Brain microvascular endothelial cell (primary cell): ENCODE measurements at places on chromosomes 16 and 17.

GRCh38 chr17:44522883-44523671, 19.9 kb upstream of the GPATCH8 start:
- peak; percentile 58 for DNase-seq

DNA sequence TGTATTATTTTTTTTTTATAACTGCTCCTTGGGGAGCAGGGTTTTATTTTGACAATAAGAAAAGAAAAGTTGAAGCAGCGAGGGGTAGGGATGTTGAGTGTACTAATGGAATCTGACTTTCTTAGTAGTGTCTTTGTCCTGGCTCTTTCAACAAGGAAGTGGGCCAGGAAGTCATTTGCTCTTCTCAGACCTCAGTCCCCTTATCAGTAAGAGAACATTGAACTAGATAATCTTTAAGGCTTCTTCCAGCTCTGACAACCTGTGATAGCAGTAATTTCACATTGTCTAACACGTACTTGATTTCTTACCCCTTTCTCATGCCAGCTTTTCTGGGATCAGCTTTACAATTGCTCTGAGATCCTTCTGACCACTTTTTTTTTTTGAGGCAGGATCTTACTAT, 8.3 kb downstream of the LIG3 start:
- DNase-seq, result no peak

DNA sequence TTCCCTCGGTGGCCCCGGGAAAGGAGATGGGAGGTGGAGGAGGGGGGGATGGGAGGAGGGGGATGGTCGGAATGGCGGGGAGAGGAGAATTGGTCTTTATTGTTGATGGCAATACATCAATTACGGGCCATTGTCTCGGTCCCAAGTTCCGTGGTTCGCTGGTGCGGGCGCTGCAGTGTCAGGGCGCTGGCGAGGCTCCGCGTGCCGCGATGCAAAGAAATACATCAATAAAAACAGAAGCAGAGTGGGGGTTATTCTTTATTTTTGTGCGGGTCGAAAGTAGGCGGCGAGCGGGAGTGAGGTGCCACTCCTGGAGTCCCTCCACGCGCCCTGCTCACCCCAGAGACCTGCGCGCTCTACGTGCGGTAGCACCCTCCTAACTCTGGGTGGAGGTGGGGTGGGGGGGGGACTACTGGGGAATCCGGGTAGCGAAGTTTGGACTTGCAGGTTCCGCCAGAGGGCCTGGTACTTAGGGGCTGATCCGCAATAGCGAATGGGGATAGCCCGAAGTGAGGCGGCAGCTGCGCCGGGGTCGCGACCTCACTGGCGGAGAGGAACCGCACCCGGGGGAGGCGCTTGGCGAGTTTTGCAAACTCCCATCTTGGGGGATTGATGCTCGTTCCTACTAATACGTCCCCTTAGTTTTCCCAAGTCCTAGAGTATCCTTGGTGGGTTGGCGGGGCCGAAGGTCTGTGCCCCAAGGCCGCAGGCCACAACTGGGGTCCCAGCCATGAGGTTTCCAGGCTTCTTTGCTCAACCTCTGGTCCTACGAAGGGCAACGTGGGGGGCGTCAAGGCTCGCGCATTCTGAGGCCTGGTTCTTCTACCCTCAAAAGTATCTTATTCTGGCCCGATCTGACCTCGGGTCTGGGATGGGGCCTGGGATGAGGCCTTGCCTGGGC, 3.5 kb upstream of the SALL1 start:
- DNase-seq, result no peak

DNA sequence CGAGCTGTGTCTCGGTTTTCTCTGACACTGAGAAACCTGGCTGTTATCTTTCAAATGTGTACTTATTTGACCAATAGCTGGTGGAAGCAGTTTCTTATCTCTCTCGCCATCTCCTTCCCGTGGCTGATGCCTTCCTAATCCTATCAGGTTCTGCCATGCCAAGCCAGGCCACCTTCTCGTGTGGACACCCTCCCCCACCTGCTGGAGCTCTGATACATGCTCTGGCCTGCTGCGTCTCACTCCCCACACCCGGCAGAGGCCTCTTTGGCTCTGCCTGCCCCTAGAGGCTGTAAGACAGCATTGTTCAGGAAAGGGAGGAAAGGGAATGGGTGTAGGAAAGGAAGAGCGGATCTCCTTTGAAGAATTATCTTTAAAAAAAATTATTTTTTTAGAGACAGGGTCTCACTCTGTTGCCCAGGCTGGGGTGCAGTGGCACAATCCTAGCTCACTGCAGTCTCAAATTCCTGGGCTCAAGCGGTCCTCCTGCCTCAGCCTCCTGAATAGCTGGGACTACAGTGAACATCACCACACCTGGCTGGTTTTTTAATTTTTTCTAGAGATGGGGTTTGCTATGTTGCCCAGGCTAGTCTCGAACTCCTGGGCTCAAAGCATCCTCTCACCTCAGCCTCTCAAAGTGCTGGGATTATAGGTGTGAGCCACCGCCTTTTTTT, 7.5 kb upstream of the ARMC5 start:
- DNase-seq, result peak; percentile 64

DNA sequence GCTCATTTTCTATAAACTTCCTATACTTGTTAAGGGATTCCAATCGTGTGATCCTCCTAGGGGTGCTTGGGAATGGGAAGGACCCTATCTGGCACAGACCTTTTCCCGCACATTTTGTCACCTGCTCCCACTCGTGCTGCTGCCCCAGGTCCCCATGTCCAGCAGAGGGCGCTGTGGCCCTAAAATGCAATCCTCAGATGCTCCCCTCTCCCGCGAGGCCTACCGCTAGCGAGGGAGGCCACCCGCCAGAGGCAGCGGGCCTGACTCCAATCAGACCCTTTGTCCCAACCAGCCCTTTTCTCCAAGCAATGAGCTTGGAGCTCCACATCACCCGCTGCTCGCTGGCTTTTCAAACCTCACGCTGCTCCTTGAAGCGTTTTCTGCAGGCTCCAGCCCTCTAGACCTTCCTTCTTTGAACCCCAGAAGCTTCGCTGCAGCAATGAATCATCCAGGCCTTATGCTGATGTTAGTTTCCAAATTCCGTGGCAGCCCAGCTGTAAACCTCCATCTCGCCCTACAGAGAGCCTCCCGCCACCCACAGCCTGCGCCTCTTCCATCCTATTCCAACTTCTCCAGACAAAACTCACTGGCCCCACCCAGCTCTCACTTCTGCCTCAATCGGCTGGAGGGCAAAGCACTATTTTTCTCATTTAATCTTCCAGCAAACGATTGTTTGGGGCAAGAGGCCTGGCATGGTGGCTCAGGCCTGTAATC, 23.6 kb upstream of the FZD2 start:
- peak; percentile 80 for DNase-seq

DNA sequence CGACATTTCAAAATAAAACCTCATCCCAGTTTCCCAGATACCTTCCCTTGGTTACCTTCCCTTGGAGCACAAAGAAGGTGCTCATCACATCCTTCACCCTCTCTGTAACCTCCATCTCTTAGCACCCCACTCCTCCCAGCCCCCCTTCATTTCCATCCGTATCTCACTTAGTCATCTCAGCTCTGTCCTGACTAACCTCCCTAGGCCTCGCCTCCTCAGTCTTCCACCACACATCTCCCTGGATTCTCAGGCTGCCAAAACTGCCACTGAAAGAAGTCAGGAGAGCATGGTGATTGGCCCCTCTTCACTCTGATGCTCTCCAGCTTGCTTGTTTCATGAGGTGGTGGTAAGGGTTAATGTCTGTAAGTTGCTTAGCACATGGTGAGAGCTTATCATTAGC, 2.3 kb downstream of the ZFP3 start:
- DNase-seq, result no peak

DNA sequence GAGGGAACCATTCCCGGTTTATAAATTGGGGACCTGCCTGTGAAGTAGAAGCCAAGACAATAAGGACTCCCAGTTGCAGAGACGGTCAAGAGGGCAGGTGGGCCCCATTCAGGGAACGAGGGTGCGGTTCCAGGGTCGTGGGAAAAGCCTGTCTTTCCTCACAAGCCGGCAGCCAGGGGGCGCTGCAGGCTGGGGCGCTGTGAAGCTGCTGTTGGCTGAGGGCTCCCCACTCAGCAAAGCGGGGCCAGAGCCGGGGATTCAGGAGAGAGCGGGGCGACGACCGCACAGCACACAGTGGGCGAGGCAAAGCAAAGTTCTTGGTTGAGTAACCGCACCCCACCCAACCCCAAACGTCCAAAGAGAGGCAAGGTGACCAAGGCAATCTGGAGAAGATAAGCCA, 24.9 kb downstream of the CDRT15 start:
- no peak for DNase-seq

GRCh38 chr17:6509031-6509771, 47.2 kb downstream of the PITPNM3 start:
- no peak for DNase-seq

- peak; percentile 79 for DNase-seq
Measured at GRCh38 chr17:3888343-3889171, 4.3 kb downstream of the CAMKK1 start.

DNA sequence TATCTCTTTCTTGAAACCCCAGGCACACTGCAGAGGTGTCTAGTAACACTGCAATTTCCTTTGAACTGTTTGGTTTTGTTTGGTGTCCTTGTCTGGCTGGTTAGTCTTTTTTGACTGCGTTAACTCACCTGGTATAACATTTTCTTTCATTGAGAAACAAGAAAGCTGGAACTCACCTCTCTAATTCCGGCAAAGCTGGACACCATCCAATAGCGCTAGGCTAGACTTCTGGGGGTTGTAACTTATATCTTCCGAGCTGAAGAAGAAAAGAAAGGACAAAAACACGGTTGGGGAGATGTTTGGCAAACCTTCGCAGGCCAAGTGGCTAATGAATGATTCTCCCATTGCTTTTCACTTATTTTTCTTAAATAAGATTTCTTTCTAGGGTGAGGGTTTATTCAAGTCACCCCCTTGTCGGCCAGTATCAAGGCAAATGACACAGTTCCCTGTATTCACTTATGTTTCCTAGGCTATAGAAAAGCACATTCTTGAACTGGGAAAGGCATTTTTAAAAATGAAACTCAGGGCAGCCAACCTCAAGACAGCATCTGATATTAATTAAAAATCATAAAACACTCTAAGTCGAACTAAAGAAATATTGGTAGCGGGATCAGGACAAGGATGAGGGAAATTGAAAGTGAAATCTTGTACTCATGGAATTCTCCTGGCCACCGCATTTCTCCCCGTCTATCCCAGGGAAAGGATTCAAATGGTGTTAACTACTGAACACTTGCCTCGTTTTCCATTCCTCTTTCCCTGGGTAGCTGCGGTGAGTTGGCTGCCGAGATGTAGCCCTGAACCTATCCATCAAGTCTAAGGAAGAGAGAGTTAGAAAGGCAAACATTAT, 95.9 kb upstream of the ZFHX3 start:
- DNase-seq, result no peak

- no peak for DNase-seq
Measured at GRCh38 chr17:28960256-28961061, 9.1 kb upstream of the PHF12 start.

- DNase-seq, result no peak
Measured at GRCh38 chr16:24258791-24259190, 2.7 kb downstream of the CACNG3 start.

DNA sequence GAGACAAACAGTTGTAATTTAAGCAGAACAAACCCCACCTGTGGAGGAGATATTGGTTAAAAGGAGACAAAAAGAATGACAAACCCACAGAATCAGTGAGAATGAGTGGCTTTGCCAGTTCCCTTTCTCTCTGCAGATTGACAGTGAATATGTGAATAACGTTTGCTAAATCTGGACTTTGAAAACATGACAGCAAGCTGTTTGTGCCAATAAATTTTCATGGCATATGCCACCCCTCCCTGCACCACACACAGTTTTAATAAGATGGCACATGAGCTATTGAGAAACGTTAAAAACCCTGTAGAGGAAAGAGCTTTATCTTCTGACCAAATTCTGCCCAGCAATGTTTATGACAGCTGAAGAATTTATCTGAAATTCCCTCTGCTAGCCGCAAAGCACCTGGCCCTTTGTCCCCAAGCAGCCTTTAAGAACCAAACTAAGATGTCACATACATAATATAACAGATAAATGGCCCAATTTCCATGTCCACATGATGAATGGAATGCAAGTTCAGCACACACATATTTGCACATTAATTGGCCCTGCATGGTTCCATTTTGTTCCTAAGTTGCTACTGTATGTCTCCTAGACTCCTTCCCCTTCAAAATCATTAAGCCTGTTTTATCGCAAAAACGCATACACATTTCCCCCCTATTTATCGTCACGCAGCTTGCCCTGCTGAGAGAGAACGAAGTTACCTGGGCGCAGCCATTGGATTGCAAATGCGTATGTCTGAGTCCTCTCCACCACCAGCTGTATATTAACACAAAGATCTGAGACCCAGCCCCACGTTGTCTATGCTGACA, 773.5 kb upstream of the EEF2KMT start:
- DNase-seq, result no peak

GRCh38 chr17:73018599-73018998, 73.9 kb downstream of the SLC39A11 start:
- no peak for DNase-seq

DNA sequence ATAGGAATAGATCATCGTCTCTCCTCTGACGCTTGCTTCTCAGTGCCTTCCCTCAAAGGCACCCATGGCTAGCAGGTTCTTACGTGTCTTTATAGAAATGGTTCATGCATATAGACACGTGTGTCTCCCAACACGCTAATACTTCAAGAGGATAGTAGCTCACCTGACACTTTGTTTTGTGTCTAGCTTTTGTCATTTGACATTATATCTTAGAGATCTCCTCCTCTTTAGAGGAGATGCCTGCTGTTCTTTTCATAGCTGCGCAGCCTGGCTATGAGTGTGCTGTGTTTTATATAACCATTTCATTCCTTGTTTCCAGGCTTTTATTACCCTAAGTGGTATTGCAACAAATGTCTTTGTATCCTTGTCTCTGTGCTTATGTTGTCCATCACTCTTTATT, 411.7 kb downstream of the CPPED1 start:
- no peak for DNase-seq

DNA sequence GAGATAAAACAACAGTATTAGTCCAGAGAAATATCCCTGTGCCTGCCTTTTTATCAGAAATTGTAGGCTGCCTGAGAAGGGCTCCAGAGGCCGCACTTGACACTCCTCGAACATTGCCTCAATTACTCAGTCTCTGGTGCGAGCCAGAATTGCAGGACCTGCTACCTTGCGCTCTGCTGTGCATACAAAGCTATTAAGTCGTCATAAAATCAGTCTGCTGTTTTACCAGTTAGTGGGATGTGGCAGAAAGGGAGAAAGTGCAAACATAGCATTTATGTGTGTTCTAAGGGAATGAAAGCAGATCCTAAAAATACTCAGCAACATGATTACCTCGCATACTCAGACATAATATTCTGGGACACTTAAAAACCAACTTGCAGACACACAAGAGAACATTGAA, 70.6 kb downstream of the TMC6 start:
- DNase-seq, result no peak

DNA sequence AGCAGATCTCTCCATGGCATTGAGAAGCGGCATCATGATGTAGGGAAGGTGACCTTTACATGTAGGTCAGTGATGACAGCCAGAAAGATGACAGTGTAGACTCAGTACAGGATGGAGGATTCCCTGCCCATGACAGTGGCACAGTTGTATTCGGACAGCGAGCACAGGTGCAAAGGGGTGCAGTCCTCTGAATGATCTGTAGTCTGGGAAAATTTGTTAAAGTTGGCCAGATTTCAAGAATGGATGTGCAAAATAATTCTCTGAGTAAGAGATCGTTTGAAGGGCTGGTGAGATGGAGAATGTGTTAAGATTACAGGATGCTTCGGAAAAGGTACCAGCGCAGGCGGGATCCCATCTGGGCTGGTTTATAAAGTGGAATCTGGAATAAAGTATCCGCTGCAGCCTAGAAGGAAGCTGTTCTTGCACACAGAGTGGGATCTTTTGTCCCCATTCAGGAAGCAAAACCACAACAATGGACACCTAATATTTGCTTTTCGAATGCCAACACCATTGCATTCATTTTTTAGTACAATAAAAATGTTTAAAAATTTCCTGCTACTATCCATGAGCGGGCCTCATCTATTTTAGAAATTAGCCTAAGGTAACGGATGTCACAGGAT, 101.2 kb downstream of the RPTOR start:
- DNase-seq, result no peak

GRCh38 chr16:11499295-11500089, 87.2 kb downstream of the LITAF start:
- no peak for DNase-seq
